ENCODE measurements at places on chromosomes 16 and 17.
A peak's percentile ranks its signal among the peaks of the same experiment; 100 is the strongest.

GRCh38 chr17:6853764-6854442 is 22.4 kb upstream of the TEKT1 start:
- no peak for DNase-seq

DNA sequence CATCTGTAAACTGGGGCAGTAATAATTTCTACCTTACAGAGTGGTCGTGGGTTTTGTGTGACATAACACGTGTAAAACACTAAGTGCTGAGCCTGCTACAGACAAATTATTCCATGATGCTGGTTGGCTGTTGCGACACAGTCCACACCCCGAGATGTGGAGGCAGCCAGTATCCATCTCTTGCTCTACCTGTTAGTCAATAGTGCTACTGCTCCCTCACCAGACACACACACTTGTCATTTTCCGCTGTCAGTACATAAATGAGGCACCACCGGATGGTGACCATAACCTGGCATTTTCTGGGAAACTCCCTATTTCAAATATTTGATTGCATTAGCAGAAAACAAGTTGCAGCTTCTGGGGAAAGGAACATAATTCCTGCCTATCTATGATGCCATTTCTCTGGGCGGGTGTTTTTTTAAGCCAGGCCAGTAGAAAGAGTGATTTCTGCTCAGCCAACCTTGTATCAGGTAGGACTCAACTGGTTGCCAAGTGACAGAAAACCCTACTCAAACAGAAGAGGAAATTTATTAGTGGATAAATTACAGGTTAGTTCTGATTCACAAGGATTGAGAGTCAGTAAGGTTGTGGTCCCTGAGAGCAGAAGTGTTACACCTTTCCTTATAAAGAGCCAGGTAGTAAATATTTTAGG is 24.1 kb downstream of the DNAJA2 start:
- DNase-seq: no peak

GRCh38 chr16:1045993-1046911 is 26.3 kb upstream of the SSTR5 start:
- peak; percentile 74 for DNase-seq

DNA sequence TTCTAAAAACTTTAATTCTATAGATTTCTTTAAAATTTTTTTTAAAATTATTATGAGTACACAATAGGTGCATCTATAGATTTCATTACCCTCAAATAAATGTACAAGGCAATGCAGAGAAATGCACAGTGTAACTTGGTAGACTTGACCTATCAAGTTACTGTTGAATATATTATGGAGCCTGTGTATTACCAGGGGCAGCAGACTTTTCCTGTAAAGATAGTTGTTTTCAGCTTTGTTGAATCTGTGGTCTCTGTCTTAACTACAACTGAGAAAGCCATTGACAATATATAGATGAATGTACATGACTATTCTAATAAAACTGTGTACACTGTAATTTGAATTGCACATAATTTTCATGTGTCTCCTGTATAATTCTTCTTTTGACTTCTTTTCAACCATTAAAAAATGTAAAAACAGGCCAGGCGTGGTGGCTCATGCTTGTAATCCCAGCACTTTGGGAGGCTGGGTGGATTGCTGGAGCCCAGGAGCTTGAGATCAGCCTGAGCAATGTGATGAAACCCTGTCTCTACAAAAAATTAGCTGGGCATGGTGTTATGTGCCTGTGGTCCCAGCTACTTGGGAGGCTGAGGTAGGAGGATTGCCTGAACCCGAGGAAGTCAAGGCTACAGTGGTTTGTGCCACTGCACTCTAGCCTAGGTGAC is 39.4 kb downstream of the TENT4B start:
- no peak for DNase-seq

GRCh38 chr16:914440-914839 is 56.3 kb downstream of the LMF1 start:
- DNase-seq: no peak

DNA sequence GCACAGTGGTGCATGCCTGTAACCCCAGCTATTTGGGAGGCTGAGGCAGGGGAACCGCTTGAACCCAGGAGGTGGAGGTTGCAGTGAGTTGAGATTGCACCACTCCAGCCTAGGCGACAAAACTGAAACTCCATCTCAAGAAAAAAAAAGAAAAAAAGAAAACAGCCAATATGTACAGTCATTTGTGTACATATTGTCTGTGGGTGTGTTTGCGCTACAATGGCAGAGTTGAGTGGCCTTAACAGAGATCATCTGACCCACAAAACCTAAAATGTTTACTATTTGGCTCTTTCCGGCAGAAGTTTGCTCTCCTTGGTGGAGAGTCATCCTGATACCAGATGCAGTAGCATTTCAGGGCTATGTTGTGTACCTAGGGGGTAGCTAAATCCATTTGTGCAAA is 57.9 kb downstream of the ARSG start:
- no peak for DNase-seq

DNA sequence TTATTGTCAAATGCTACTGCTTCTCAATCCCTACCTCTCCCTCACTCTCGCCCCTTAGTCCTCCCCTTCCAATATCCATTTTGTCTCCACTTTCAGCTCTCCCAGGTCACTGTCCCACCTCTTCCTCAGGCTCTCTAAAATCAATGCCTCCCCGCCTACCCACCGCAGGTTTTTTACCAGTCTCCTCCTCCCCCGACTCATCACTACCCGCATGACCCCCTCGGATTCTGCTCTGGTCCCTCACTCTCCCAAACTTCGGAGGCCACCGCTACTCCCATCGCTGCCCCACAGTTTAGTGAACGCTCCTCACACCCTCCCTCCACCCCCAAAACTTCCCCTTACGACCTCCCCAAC is 513 bp downstream of the CRLF3 start:
- no peak for DNase-seq

- no peak for DNase-seq
Observed at GRCh38 chr16:1413684-1414531, 596 bp downstream of the UNKL start.

- DNase-seq: no peak
Observed at GRCh38 chr17:5585287-5585794, 1.0 kb upstream of the NLRP1 start.

- DNase-seq: no peak
Observed at GRCh38 chr17:80459234-80459633, 17.2 kb downstream of the NPTX1 start.

DNA sequence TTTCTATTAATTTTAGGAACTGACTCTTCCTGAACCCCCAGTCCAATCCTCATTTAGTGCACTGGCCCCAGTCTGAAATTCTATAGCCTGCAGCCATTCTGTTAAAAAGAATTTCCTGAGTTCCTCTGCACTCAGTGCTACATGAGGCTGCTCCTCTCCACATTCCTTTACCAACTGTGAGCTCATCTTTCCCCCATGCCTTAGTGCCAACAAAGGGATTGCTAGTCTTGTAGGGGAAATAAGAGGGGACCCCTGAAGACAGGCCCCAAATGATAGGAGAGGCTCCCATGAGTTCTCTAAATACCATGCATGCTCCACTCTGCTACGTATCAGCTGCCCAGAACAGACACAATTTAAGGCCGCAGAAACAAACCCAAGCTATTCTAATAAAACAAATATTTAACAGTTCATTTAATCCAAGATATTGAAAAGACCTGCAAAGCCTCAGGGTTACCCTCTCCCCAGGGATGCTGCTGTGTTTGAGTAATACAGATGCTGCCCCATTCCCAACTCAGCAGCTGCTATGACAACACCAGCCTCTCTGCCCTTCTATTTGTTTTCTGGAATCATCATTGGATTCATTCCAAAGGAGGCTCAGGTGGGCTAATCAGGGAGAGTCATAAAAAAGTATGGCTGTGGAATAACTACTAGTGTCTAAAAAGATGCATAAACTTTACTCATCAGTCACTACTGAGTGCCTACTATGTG is 228.5 kb downstream of the TOX3 start:
- DNase-seq: no peak

GRCh38 chr16:55046513-55046912 is 115.8 kb downstream of the IRX5 start:
- DNase-seq: no peak

GRCh38 chr16:72749091-72749490 is 298.8 kb downstream of the ZFHX3 start:
- no peak for DNase-seq

- no peak for DNase-seq
Observed at GRCh38 chr16:2385190-2385836, 43.9 kb upstream of the CCNF start.

- DNase-seq: no peak
Observed at GRCh38 chr16:4580250-4580649, 24.1 kb downstream of the C16orf96 start.

GRCh38 chr16:53549970-53550690 is 47.1 kb upstream of the AKTIP start:
- DNase-seq: no peak

- no peak for DNase-seq
Observed at GRCh38 chr16:27408012-27408601, 6.1 kb downstream of the IL21R start.

GRCh38 chr17:81412490-81413093 is 17.3 kb downstream of the BAHCC1 start:
- DNase-seq: no peak
